ENCODE measurements at places on chromosomes 4 and X.

- DNase-seq: no peak
Measured at GRCh38 chr4:8142556-8142955, 16.1 kb downstream of the ABLIM2 start.

DNA sequence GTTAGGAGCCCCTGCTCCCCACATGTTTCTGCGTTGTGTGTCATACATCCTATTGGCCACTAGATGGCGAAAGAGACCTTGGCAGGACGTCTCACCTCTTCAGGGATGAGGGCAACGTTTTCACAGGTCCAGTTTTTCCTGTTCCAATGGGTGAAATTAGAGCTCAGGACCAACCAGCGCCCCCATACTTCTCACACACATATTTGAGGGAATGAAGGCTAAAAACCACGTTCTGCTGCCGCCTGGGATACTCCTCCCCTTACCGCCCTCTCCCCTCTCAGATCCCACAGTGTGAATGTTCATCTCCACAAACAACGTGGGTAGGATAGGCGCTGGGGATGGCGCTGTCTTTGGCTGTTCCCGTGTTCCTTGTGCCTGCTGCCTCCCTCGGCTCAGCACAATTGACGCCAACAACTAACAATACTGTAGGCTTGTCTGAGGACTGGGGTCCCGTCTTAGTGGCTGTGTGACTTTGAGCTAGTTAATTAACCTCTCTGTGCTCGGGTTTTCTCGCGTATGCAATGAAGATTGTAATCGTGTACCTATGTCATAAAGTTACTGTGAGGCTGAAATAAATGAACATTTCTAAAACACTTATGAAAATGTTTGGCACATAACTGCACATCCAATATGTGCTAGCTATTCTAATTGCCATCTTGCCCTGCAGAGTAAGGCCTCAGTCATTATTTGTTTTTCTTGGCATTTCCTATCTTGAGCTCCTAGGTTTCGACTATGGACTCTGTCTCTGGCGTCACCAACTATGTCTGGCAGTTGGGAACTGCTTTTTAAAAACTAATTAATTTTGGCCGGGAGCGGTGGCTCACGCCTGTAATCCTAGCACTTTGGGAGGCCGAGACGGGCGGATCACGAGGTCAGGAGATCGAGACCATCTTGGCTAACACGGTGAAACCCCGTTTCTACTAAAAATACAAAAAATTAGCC is 181.3 kb upstream of the STK26 start:
- no peak for DNase-seq

DNA sequence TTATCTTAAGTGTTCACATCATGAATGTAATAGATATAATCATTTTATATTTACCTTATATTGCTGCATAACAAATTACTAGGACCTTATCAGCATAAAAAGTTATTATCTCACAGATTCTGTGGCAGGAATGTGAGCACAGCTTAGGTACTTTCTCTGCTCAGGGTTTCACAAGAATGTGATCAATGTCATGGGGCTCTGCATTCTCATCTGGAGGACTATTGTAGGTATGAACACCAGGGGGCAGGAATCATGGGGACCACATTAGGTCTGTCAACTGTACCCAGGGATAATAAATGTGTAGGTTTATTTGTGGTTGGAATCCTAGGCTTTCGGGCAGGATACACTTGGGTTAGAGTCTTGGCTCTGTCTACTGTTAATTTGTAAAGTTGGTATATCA is 519.2 kb downstream of the ARAP2 start:
- DNase-seq: no peak

- no peak for DNase-seq
Measured at GRCh38 chr4:98546910-98547594, 111.4 kb downstream of the TSPAN5 start.

GRCh38 chr4:174674305-174674840 is 152.1 kb upstream of the HPGD start:
- no peak for DNase-seq

GRCh38 chr4:174928174-174928573 is 10.0 kb downstream of the ADAM29 start:
- no peak for DNase-seq
